ENCODE measurements at places on chromosomes 6 and 20. TPM values are rescaled to one million over a fixed set of nuclear protein-coding genes. Genes with fewer than 3 reads are reported as not detected.
A peak's percentile ranks its signal among the peaks of the same experiment; 100 is the strongest.

- DNase-seq, result peak; percentile 11
Observed at GRCh38 chr6:101597693-101598092, 204.2 kb downstream of the GRIK2 start.

DACT2 gene
- total RNA-seq, result 5.5 TPM

DNA sequence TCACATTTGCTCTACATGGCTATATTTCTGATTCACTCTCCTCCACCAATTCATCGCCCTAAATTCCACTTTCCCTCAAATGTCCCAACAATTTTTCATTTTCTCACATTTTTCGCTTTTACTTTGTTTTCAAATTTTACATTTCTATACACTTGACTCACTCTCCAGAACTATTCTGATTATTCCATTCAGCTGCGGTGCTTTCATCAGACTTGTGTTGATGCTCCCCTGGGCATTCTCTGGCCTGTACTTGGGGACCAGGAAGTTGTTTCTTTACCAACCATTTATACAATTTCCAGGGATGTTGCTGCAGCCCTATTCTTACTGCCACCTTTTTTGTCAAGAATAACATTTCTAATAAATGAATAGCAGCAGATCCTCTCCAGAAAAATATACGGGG is 444.8 kb downstream of the MAFB start:
- DNase-seq, result no peak

DNA sequence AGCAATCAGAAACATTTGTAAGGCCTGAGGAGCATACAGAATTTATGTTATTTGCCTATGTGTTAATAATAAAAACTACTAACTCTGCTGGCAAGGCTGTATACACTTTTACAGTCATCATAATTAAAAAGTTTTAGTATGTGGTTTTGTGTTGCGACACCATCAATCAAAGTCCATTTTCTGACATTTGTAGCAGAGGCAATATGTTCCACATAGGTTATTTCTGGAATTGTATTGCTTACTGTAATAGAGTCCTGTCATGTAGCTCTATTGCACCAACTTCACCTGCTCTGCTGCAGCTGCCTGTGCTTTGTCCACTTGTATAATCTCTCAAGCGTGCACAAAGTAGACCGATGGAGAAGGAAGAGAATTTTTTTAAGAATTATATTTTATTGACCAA is 501.8 kb downstream of the HACE1 start:
- no peak for DNase-seq

GRCh38 chr6:128528241-128528640 is 7.8 kb upstream of the PTPRK start:
- DNase-seq, result no peak

DNA sequence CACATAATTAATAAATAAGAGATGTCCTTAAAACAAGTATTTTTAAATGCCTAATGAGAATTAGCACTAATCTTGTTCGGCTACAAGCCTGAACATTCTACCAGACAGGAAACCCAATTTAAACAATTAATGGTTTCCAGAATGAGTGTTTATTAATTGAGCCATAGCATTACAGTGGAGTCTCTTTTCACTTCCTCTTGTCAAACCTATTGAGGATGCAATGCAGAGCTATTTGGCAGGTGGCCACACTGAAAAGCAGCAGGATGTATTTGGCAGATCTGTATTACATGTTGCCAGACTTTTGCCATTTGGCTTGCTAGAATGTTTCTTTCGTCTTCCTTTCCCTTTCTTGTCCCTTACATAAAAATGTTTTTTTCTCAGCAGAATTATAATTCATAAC is 475.2 kb upstream of the MARCKS start:
- DNase-seq, result no peak
